ENCODE measurements at places on chromosomes 5 and 9.

DNA sequence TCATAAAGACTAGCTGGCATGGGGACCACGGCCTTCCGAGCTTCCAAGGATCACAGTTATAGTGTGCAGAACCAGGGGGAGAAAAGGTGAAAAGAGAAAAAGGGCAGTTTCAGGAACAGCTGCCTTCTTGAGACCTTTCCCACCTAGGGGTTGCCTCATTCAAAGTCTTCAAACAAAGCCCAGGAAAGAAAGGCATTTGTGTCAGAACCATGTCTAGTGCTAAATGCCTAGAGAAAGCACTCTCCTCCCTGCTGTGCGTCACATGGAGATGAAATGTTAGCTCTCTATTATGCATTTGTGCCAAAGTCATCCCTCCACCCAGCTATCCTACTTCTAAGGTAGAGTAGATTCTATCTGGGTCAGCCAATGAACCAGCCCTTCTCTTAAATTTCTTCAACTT lies 1037.3 kb upstream of the WWC1 start:
- no peak for DNase-seq

DNA sequence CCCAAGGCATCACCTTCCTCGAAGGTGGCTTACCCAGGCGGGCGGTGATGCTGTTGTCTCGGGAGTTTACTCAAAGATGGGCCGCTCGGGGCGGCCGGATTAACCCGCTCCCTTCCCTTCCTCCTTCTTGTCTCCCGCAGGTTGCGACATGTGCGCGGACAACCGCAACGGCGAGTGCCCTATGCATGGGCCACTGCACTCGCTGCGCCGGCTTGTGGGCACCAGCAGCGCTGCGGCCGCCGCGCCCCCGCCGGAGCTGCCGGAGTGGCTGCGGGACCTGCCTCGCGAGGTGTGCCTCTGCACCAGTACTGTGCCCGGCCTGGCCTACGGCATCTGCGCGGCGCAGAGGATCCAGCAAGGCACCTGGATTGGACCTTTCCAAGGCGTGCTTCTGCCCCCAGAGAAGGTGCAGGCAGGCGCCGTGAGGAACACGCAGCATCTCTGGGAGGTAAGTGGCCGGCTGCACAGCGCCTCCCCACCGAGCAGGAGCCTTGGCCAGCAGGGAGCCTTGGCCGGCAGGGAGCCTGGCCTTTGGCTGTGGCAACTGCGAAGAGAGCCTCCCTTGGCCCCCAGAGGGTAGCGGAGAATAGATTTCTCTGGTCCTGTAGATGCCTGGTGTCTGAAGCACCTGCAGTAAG lies 10.6 kb downstream of the PRDM6 start:
- DNase-seq: no peak

GRCh38 chr9:26974927-26975326 lies 18.7 kb downstream of the IFT74 start:
- no peak for DNase-seq

DNA sequence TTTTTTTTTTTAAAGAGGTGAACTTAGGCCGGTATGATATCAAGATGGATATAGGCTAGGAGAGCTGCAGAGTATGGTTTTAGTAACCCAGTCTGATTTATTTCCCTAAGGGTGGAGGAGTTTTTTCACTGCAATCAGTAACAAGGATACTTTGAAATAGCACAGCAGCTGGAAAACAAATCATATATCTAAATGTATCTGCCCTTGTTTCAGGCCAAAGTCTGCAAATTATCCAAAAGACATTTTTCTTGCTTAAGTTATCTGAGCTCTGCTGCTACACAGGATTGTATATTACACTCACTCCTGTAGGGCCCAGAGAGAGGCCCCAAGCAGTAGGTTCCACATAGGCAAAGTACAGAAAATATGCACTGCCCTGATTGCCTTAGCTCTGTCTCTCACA lies 222.4 kb downstream of the NTRK2 start:
- no peak for DNase-seq

- DNase-seq: no peak
Observed at GRCh38 chr5:144857454-144857853, 686.8 kb downstream of the KCTD16 start.

Measured in GM04503 (cell line).